ENCODE measurements at places on chromosomes 13 and 19.

DNA sequence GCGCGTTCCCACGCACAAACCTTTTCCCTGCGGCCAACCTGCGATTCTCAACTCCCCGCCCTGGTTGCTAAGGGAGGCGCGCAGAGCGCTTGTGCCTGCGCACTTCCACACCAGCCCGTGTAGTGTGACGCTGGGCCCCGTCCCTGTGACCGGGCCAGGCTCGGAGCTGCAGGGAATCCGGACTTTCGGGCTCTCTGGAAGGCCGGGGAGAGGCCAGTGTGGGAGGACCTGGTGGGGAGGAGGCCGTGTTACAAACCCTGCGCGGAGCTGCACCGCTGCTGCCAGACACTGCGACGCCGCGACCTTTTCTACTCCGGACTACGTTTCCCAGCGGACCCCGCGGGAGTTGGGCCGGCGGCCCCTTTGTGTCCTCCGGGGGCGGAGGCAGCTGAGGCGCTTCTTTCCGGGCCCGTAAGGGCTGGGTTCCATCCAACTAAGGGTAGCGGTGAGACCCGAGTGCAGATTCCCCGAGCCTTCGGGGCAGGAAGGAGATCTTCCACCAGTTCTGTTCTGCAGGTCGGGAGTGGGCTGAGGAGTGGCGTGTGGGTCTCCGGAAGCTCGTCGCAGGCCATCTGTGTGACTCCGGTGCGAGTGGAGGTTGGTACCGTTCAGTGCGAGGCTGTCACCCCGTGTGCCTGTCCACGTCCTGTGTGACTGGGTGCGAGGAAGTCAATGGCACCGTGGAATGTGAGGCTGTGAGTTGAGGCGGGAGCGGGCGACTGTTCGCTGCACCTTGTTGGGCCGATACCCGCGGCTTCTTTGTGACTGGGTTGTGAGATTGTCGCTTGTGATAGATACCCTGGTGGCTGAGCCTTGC lies at the start of gene ZNF570:
ZNF570 (plus strand) TSS at position 396 of the 817 bp plus-strand sequence. CDS start 999 bp downstream, outside the sequence.
- no peaks in the 10 kb centered on the region for H3K27me3 ChIP-seq
- peaks cover 24% of the 10 kb centered on the region for H3K36me3 ChIP-seq
- peak within 1 kb of the TSS; percentile 93 for H3K27ac ChIP-seq
- H3K4me3 ChIP-seq: peak within 1 kb of the TSS; percentile 92
- H3K4me1 ChIP-seq: peaks cover 27% of the 10 kb centered on the region

DNA sequence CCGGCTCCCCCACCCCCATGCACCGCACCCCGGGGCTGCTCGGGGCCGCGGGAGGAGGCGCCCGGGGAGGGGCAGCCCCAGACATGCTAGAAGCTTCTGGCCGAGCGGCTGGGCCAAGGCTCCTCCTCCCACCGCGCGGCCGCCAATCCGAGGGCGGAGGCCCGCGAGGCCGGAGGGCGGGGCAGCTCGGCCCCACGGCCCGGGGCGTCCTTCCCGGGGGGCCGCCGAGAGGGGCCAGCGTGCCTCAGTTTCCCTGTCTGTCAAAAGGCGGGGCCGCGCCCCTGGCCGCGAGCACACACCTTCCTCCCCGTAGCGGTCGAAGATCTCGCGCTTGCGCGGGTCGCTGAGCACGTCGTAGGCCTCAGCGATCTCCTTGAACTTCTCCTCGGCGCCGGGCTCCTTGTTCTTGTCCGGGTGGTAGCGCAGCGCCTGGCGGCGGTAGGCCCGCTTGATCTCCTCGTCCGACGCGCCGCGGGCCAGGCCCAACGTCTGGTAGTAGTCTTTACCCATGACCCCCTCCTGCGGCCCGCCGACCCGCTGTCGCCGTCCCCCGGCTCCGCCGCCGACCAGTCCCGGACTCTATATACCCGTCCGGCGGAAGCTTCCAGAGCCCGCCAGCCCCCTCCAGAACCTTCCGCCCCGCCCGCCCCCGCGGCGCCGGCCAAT lies at the start of gene DNAJB1:
DNAJB1 (minus strand) TSS at position 558 of the 666 bp plus-strand sequence; CDS start at position 510, 48 bp downstream.
- peak within 1 kb of the TSS; percentile 94 for H3K27ac ChIP-seq
- peaks cover 2% of the 10 kb centered on the region for H3K27me3 ChIP-seq
- peaks cover 60% of the 10 kb centered on the region for H3K4me1 ChIP-seq
- peak; percentile 73 for DNase-seq
- H3K4me3 ChIP-seq: peak within 1 kb of the TSS; percentile 91
- H3K36me3 ChIP-seq: peaks cover 32% of the 10 kb centered on the region

DNA sequence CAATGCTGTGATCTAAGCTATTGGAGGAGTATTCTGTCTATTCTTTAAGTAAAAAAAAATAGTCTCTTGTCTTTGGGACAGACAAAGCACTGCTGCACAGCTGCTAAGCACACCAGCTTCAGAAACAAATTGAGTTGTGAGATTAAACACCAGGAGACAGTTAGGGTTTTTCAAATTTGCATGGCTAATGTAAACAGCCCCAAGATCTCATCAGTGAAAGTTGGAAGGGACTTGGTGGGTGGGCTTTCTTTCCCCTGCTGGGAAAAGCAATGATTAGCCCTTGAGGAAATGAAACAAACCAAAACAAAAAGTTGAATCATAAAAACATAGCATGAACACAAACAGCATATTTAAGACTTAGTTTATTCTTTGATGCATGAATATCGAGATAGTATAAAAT lies 143.6 kb upstream of the SLITRK1 start:
- no peak overlapping the region for H3K4me3 ChIP-seq
- H3K27ac ChIP-seq: no peak overlapping the region
- H3K27me3 ChIP-seq: no peaks in the 10 kb centered on the region
- DNase-seq: no peak

- peaks cover 1% of the 10 kb centered on the region for H3K36me3 ChIP-seq
- DNase-seq: no peak
- no peaks in the 10 kb centered on the region for H3K27me3 ChIP-seq
- H3K27ac ChIP-seq: no peak overlapping the region
- no peak overlapping the region for H3K4me3 ChIP-seq
Observed at GRCh38 chr19:47682939-47683338, 30.3 kb upstream of the EHD2 start.

GRCh38 chr19:12194827-12195731 lies 32.2 kb downstream of the ZNF136 start:
- H3K27me3 ChIP-seq: no peaks in the 10 kb centered on the region
- H3K4me1 ChIP-seq: no peaks in the 10 kb centered on the region
- H3K27ac ChIP-seq: no peak overlapping the region
- H3K36me3 ChIP-seq: peaks cover 20% of the 10 kb centered on the region
- no peak overlapping the region for H3K4me3 ChIP-seq

GRCh38 chr13:80265348-80265747 lies 75.6 kb downstream of the SPRY2 start:
- no peak overlapping the region for H3K27ac ChIP-seq
- no peaks in the 10 kb centered on the region for H3K36me3 ChIP-seq
- no peaks in the 10 kb centered on the region for H3K27me3 ChIP-seq
- no peak for DNase-seq
- no peaks in the 10 kb centered on the region for H3K4me1 ChIP-seq
